Endothelial cell (in vitro differentiated cells): ENCODE measurements at places on chromosomes 6 and 20.

GRCh38 chr6:11473008-11473740 lies 64.4 kb upstream of the TMEM170B start:
- no peak overlapping the region for H3K4me3 ChIP-seq
- H3K36me3 ChIP-seq = no peaks in the 10 kb centered on the region
- H3K27me3 ChIP-seq = no peaks in the 10 kb centered on the region
- no peak for DNase-seq
- H3K27ac ChIP-seq = no peak overlapping the region

DNA sequence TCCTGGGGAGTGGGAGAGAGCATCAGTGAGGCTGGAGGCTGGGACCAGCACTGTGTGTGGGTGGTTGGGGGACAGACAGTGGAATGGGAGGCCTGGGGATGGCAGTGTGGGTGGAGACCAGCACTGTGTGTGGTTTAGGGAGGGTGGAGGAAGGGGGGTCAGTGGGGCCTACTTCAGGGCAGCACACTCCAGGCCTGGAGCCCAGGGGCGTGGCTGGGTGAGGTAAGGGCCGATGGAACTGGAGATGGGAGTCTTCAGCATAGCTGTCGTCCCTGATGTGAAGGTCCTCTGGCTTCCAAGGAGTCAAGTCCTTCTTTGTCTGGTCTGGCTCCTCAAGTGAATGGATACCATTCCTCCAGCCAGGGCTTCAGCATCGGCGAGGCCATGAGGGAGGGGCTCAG lies 18.6 kb downstream of the KCNK17 start:
- no peak overlapping the region for H3K4me3 ChIP-seq
- H3K27ac ChIP-seq = no peak overlapping the region
- no peaks in the 10 kb centered on the region for H3K4me1 ChIP-seq
- H3K36me3 ChIP-seq = peaks cover 10% of the 10 kb centered on the region
- peaks cover 16% of the 10 kb centered on the region for H3K27me3 ChIP-seq

DNA sequence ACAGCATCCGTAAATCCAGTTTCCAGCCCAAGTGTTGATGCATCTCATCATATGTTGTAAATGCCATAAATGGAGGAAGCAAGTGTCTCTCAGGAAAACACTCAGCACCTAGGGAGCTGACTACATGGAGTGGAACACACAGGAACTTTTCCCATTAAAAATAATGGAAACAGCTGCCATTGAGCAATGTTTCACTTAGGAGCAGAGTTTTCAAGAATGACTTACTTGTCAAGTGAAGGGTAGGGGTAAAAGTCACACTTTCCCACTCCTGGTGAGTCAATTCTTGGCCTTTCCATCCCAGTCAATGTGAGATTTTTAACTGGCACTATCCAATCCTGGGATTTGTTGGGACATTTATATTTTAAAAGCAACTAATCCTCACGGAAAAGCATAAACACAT lies 119.4 kb upstream of the ASF1A start:
- no peak overlapping the region for H3K4me3 ChIP-seq
- no peak for DNase-seq
- no peak overlapping the region for H3K27ac ChIP-seq
- H3K4me1 ChIP-seq = peaks cover 15% of the 10 kb centered on the region
- H3K36me3 ChIP-seq = no peaks in the 10 kb centered on the region
- H3K27me3 ChIP-seq = no peaks in the 10 kb centered on the region

- DNase-seq = no peak
- peaks cover 2% of the 10 kb centered on the region for H3K27me3 ChIP-seq
- no peaks in the 10 kb centered on the region for H3K36me3 ChIP-seq
- H3K4me3 ChIP-seq = no peak overlapping the region
- H3K27ac ChIP-seq = no peak overlapping the region
- peaks cover 5% of the 10 kb centered on the region for H3K4me1 ChIP-seq
Observed at GRCh38 chr6:82906951-82907350, 158.7 kb downstream of the UBE3D start.

- DNase-seq = no peak
- H3K27me3 ChIP-seq = no peaks in the 10 kb centered on the region
- no peak overlapping the region for H3K4me3 ChIP-seq
- H3K4me1 ChIP-seq = no peaks in the 10 kb centered on the region
- no peak overlapping the region for H3K27ac ChIP-seq
Observed at GRCh38 chr20:46831633-46832011, 63.0 kb upstream of the EYA2 start.

- H3K36me3 ChIP-seq = no peaks in the 10 kb centered on the region
- H3K27ac ChIP-seq = no peak overlapping the region
- no peak overlapping the region for H3K4me3 ChIP-seq
- H3K27me3 ChIP-seq = no peaks in the 10 kb centered on the region
- peaks cover 6% of the 10 kb centered on the region for H3K4me1 ChIP-seq
Observed at GRCh38 chr6:126367849-126368248, 27.9 kb downstream of the CENPW start.

DNA sequence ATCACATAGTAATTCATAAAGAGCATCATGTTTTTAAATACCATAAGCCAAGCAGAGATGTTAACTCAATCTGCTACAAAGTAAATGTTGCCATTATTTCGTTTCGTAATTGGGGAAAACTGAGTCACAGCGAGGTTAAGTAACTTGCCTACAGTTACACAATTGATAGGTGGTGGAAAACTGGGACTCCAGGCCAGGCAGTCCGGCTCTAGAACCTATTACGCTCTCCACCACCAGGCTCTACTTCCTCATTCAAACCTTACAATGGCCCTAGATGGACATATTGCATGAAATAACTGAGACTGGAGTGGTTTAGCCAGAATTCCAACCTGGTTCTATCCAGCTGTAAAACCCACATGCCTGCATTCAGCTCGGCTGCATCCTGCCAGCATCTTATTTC lies 58.2 kb downstream of the LINC00237 start:
- no peak overlapping the region for H3K27ac ChIP-seq
- no peaks in the 10 kb centered on the region for H3K4me1 ChIP-seq
- no peak for DNase-seq

- peaks cover 2% of the 10 kb centered on the region for H3K27me3 ChIP-seq
- no peaks in the 10 kb centered on the region for H3K4me1 ChIP-seq
- H3K36me3 ChIP-seq = no peaks in the 10 kb centered on the region
- no peak overlapping the region for H3K4me3 ChIP-seq
- DNase-seq = no peak
Observed at GRCh38 chr6:140897804-140898573, 1234.7 kb upstream of the GJE1 start.

DNA sequence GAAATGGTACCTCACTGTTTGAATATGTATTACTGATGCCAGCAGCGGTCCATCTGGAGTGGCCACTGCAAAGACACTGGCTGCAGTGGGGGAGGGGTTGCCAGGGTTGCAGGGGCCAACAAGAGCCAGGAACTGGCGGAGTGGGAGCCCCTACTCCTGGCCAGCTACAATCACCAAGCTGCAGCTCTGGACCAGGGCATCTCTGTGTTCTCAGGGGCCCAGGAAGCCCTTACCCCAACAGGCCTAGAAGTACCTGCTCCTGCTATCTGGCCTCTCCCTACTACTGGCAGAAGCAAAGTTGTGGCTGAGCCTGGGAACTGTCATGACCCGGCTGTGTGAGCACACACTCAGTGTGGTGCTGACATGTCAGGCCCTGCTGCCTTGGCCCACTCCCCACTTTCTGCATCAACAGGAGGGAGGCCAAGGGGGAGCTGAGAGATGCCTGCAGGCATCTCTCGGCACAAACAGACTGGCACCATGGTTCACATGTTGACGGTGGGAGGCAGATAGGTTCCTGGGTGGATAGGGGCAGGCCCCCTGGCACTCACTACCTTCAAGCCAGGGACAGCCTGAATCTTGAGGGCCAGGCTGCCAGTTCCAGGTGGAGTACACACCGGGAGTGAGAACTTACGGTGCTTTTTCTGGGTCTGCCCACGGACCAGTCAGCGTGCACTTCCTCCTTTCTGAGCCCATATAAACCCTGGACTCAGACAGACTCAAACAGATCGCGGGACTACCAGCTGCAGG lies 1188.0 kb downstream of the GRIK2 start:
- no peak overlapping the region for H3K4me3 ChIP-seq
- H3K36me3 ChIP-seq = no peaks in the 10 kb centered on the region
- no peaks in the 10 kb centered on the region for H3K4me1 ChIP-seq

GRCh38 chr6:42368181-42368580 lies 83.5 kb downstream of the TRERF1 start:
- peaks cover 8% of the 10 kb centered on the region for H3K27me3 ChIP-seq
- H3K36me3 ChIP-seq = peaks cover 10% of the 10 kb centered on the region

- peak overlapping the region; percentile 98 for H3K4me3 ChIP-seq
- H3K27me3 ChIP-seq = peaks cover 15% of the 10 kb centered on the region
- peaks cover 33% of the 10 kb centered on the region for H3K4me1 ChIP-seq
- H3K36me3 ChIP-seq = peaks cover 36% of the 10 kb centered on the region
Observed at GRCh38 chr20:2469991-2470422, 582 bp downstream of the SNRPB start.

DNA sequence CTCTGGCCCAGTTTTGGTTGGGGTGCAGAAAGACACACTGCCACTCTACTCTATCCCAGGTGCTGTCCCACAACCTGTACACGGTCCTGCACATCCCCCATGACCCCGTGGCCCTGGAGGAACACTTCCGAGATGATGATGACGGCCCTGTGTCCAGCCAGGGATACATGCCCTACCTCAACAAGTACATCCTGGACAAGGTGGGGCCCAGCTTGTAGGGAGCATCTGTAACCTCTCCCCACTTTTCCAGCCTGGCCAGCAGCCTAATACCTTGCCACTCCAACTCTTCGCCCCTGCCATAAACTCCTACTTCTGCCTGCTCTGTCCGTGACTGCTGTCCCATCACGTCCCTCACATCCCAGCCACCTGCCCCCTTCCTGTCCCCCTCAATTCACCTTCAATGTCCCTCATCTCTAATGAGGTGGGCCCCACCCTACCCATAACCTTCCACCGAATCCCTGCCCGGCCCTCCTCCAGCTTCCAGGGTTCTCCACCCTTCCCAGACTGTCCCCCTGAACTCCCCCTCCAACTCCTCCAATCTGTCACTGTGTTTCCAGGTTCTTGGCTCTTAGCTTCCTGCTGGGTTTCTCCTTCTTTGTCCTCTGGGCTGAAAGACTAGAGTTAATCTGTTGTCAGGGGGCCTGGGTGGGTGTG lies 12.1 kb downstream of the DEF6 start:
- DNase-seq = no peak
- H3K4me3 ChIP-seq = peak overlapping the region; percentile 42
- H3K4me1 ChIP-seq = peaks cover 37% of the 10 kb centered on the region
- peak overlapping the region; percentile 30 for H3K27ac ChIP-seq
- H3K27me3 ChIP-seq = no peaks in the 10 kb centered on the region

DNA sequence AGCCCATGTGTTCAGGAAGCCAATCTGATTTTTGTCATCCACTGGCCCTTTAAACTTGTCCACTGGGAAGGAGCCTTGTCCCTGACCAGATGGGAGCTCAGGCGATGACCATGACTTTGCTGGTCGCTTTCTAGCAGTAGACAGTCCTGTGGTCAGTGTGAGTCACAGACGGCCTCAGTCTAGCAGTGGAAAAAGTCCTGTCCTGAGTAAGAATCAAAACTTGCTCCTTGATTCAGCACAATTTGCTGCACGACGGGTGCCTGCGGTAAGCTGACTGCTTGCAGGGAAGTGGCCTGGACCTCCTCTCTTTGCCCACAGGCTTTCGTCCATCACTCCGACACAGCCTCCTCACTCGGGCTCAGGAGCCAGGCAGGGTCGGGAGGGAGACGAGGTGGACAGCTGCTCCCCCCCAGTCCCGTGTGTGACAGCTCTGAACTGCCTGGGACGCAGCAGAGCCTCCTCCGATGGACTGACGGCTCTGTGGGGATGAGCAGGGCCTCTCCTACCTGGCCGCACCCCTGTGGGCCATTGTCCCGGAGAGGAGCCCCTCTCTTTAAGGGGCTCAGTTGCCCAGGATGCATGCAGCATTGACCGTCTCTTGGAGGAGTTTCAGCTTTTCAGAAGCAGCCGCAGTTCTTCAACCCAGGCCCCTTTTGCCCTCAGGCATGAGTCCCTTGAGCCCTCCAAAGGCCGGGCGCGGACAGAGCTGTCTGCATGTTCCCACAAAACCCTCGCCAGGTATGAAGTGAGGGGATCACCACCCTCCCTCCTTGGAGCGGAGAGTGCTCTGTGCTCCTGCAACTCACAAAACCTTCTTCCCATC lies 209.2 kb downstream of the ANKRD60 start:
- peaks cover 2% of the 10 kb centered on the region for H3K27me3 ChIP-seq
- no peaks in the 10 kb centered on the region for H3K36me3 ChIP-seq
- H3K4me1 ChIP-seq = peaks cover 20% of the 10 kb centered on the region
- no peak overlapping the region for H3K27ac ChIP-seq
- H3K4me3 ChIP-seq = no peak overlapping the region

DNA sequence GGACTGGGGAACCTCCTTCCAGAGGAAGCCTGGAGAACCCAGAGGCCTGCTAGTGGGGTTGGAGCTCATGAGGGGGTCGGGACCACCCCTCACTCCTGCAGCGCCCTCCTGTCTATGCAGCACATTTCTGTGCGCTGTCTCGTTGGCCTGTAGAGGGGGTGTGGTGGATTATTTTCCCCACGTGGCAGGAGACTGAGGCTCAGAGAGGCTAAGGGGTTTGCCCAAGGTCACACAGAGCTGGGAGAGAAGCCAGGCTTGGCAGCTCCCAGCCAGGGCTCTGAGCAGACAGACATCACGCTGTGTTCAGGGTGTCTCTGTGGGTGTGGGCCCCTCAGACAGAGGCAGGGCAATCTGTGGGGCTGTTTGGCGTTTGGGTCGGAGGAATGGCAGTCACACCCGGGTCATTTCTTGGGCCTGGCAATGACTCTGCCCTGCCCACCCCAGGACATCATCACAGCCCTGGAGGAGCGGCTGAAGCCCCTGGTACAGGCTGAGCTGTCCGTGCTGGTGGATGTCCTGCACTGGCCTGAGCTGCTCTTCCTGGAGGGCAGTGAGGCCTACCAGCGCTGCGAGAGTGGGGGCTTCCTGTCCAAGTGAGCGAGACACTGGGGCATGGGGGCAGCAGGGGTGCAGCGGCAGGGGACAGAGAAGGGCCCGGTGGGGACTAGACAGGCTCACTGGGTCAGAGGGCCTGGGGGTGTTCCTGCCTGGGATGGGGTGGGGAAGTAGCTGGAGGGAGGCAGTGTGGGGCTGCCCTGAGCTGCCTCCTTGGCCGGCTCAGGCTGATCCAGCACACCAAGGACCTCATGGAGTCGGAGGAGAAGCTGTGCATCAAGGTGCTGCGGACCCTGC lies 27.7 kb downstream of the UQCC2 start:
- H3K36me3 ChIP-seq = peaks cover 40% of the 10 kb centered on the region
- no peak overlapping the region for H3K27ac ChIP-seq

DNA sequence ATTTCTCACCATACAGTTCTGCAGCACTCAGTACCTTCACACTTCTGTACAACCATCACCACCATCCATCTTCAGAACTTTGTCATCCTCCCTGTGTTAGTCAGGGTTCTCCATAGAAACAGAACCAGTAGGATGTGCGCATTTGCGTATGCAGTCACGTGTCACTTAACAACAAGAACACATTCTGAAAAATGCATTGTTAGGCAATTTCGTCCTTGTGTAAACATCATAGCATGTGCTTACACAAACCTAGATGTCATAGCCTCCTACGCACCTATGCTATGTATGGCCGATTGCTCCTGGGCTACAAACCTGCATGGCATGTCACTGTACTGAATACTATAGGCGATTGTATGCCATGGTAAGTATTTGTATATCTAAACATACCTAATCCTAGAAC lies 66.2 kb upstream of the PTPRT start:
- H3K4me3 ChIP-seq = no peak overlapping the region
- H3K4me1 ChIP-seq = no peaks in the 10 kb centered on the region
- H3K27me3 ChIP-seq = no peaks in the 10 kb centered on the region
